Body of pancreas (tissue), 4 donors: ENCODE measurements at places on chromosomes 3 and 15. TPM values are rescaled to one million over a fixed set of nuclear protein-coding genes. Genes with fewer than 3 reads are reported as not detected.

DNA sequence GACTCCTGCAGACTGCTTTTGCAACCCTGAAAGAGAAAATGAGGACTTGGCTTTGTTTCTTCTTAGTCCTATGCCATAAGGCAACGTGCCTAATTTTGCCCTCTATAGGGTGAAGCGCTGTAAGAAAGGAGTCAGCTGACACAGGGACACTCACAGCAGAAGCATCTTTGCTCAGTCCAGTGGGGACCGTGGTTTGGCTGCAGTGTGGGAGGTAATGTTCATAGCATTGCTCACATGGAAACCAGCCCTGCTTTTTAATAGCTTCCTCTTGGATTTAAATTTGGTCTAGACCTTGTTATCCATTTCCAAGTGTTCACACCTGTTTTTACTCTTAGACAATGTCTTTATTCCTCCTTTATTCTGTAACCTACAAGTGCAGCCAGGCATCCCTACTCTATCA is 1032.1 kb downstream of the NTRK3 start:
- no peaks in the 10 kb centered on the region for H3K36me3 ChIP-seq
- H3K27me3 ChIP-seq, result no peaks in the 10 kb centered on the region
- DNase-seq, result no peak
- no peak overlapping the region for H3K27ac ChIP-seq
- H3K4me1 ChIP-seq, result no peaks in the 10 kb centered on the region

GRCh38 chr3:63050548-63051177 is 175.4 kb upstream of the CADPS start:
- H3K36me3 ChIP-seq, result no peaks in the 10 kb centered on the region
- H3K27ac ChIP-seq, result no peak overlapping the region

DNA sequence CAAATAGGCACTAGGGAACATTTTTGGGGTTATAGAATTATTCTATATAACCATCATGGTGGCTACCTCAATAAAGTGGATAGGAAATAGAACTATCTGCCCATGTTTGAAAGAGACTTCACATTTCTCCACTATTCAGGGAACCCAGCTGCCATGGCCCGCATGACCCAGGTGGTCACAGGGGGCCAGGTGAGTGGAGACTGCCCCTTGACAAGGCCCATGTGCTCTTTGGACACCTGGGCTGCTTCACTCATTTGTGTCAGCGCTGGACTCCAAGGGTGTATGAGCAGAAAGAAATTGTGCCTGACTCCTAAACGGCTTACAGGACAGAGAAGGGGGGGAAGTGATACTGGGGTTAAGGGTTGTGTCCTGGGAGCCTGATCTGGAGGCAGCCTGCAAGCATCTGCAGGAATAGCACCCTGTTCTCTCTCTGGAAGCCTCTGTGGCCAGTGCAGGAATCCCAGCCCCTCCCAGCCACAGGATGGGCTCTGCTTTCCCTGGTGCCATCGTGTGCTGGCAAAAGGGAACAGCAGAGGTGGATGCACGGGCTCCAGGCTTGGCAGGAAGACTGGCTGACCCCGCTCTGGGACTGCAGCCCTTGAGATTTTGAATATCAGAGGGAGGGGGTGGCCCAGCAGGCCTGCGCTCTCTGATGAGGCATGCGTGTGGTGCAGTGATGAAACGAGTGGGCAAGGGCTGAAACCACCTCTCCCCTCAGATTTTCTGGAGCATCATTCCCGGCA is 9.1 kb upstream of the C3orf22 start:
- H3K27ac ChIP-seq, result no peak overlapping the region
- no peaks in the 10 kb centered on the region for H3K36me3 ChIP-seq
- no peaks in the 10 kb centered on the region for H3K4me1 ChIP-seq
- no peak for DNase-seq
- H3K27me3 ChIP-seq, result no peaks in the 10 kb centered on the region
- no peak overlapping the region for H3K4me3 ChIP-seq

DNA sequence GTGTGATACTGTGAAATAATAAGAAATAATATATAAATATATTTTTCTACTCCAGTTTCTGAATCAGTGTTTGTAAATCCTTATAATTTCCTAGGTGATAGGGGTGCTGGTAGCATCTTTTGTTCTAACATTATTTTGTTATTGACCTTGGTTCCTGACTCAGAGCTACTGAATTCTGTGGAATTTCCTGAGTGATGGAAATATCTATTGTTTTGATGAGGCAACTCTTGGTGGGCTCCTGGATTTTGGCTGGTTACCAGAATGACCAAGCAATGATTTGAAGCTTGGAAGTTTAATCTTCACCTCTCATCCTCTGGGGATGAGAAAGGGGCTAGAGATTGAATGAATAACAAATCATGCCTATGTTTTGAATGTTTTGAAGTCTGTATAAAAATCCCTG is 377.3 kb downstream of the LPP start:
- no peaks in the 10 kb centered on the region for H3K27me3 ChIP-seq
- H3K36me3 ChIP-seq, result no peaks in the 10 kb centered on the region
- DNase-seq, result no peak

DNA sequence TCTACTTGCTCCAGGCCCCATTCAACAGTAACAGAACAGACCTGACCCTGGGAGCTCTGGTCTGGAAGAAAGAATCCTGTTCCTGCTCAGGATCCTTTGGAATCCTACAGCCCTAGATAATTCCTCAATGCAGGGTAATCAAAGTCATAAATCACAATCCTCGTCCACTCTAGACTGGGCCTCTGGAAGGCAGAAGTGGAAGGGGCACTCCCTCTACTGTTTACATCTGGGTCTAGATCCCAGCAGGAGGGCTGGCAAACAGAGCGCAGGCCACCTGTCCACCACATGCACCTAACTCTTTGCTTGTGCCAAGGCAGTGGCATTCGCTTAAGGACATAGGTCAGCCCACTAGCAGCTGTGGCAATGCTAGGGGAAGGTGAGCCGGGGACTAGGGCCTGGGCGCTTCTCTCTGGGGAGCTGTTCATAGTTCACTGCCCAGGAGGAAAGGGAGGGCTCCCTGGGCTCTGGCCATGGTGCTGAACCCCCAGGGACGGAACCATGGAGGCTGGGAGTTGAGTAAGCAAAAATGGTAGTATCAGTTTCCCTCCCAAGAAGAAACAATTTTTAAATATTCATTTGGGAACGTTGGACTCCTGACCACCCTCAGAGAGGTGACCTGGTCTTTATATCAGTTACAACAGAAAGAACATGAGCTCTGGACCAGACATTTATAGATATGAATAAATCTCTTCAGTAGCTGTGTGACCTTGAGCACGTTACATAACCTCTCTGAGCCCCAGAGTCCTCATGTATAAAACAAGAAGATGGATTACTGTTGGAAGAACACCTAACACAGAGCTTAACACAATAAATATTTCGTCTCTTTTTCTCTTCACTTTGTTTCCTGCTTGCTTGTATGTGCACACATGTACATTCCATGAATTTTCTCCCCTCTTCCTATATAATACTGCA is 90.2 kb downstream of the NTRK3 start:
- no peak overlapping the region for H3K27ac ChIP-seq
- DNase-seq, result no peak
- H3K36me3 ChIP-seq, result no peaks in the 10 kb centered on the region

The ANKRD63 gene
- not detected for total RNA-seq

The BNC1 gene
- not detected for total RNA-seq

The ASB14 gene
- not detected for total RNA-seq

DNA sequence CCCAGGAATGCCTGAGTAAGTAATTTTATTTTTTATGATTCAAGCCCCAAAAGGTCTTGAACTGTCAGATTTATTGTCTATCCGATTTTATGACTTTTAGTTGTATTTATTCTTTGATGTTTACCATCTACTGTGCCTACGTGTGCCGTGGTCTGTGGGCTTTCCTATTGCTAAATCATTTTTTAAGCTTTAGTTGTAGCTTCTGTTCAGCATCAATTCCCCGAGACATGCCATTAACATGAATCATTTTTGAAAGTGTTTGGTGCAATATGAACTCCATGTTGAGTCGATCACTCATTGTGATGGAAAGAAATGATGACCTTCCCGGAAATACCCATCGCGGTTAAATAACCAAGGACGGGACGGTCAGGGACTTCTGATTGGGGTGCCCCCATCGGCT is 268.7 kb upstream of the THRB start:
- H3K27ac ChIP-seq, result no peak overlapping the region
- H3K4me1 ChIP-seq, result no peaks in the 10 kb centered on the region
- H3K4me3 ChIP-seq, result no peak overlapping the region
- DNase-seq, result no peak
- H3K36me3 ChIP-seq, result no peaks in the 10 kb centered on the region
- no peaks in the 10 kb centered on the region for H3K27me3 ChIP-seq

DNA sequence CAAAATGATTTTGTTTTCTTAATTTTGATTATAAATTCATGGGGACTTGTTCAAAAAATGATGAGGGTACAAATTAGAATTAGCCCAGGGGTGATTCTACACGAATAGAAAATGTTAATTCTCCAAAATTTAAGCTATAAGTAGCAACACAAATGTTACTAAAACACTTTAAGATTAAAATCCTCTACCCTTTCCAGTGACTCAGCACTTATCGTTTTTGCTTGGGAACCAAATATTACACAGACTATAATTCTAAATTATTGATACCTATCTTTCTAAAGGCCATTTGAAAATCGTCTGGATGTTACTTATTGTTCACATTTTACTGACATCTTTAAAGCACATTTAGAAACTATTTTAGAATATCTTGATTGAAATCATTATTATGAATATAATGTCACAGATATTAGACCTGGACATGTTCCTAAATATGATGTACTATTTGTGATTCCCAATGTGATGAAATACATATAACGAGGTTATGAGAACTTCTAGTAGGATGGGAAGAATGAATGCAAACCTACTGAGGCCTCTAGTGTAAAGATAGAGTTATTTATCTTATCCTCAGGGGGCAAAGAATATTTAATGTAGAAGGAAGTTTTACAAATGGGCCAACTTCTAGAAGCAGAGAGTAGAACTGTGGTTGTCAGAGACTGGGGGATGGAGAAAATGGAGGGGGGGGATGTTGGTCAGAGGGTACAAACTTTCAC is 132.0 kb upstream of the TP63 start:
- H3K27me3 ChIP-seq, result no peaks in the 10 kb centered on the region
- DNase-seq, result no peak
- H3K4me3 ChIP-seq, result no peak overlapping the region
